Activated gamma-delta T cell treated with Interleukin-2 at 50 U/mL for 16 hours (primary cell): ENCODE measurements at places on chromosomes 11 and 22.

DNA sequence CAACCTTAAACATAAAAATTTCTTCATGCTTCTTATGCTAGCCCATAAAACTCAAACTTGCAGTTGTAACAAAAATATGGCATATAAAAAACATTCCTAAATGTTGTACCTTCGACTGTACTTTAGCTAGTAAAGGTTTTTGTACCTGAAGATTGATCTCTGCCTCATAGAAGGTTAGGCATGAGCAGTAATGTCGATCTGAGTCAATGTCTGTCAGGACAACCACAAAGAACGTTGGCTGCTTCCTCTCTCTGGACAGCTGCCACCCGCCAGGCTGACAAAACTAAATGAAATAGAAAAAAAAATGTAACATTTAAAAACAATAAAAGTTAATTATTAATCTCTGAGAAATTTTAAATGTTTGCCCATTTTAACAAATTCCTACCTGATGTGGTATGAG, 251.3 kb downstream of the SBF2 start:
- no peak for DNase-seq

DNA sequence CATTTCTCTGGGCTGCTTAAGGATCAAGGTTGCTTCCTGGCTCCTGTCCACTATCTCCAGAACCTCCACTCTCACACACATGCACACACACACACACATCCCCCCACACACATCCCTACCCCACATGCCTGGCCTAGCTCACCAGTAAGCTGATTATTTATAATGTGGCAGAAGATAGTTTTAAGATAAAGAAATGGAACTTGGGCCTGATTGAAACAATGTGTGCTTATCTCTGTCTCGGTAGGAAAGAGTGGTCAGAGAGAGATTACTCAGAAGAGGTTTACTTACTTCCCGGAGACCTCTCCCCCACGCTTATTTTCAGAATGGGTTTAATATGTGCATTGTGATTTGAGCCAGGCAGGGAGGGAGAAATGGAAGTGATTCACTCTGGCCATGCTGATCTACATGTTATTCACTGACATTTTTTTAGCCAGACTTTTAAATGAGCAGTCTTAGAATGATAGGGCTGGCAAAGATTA, 422.4 kb downstream of the TENM4 start:
- DNase-seq, result no peak

DNA sequence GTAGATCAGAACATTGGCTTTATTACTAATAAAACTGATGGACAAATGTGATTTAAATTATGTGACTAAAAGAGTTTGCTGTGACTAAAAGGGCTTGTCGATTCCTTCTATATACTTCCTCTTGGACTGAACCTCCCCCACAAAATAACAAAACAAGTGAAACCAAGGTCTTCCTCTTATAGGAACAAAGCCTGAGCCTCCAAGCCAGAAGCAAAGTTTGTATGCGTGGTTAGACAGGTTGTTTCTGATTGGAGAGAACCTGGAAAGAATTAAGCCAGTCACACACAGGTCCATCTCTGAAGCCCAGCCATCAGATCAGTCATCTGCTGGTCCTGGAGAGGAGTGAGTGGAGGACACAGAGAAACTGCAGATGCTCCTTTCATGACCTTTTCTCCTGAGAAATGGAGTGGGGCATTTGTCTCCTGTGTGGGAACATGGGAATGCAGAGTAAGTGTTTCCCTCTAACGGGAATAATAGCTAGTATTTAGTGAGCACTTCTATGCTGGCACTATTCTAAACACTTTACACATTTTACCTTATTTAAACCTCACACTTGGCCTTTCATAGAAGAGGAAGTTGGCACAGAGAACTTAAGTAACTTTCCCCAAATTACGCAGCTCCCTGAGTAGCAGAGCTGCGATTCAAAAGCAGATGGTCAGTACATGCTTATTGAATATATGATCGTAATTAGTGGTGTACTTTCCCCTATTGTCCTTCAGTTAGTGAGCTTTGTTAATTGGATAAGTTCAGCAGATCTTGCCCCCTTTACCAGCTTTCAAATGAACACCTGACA, 77.1 kb downstream of the UVRAG start:
- no peak for DNase-seq

GRCh38 chr11:118227865-118228785, 3.3 kb upstream of the JAML start:
- peak; percentile 37 for DNase-seq

DNA sequence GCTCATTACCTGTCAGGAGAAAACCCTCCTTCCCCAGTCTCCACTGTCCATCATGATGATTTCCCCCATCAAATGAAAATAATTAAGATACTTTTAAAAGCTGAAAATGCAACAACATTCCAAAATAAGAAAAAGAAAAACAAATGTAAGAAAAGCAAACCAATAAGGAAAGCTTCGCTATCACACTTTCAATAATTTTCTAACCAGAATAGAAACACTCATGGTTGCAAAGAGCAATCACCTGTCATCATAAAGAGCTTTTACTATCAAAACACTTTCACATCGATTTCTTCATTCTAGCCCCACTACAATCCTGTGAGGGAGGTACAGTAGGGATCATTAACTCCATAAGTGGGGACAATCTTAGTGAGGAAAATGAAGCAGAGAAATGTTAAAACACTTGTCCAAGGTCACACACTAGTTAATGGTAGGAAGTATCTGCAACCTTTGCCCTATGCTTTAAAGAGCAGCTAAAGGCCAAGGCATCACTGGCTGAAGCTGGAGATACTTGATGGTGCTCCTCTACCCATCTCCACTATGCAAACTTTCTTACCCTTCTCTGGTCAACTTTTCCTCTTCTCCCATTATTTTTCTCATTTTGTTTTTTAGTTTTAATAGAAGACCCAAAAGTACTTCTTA, 2.6 kb downstream of the RBM4B start:
- no peak for DNase-seq

- no peak for DNase-seq
Measured at GRCh38 chr22:50261615-50262459, at the start of gene MAPK12. Gene MAPK12 (minus strand): TSS chr22:50261683. CDS start chr22:50261509, 174 bp downstream.

- no peak for DNase-seq
Measured at GRCh38 chr11:72637926-72638325, 36.3 kb downstream of the PDE2A start.

DNA sequence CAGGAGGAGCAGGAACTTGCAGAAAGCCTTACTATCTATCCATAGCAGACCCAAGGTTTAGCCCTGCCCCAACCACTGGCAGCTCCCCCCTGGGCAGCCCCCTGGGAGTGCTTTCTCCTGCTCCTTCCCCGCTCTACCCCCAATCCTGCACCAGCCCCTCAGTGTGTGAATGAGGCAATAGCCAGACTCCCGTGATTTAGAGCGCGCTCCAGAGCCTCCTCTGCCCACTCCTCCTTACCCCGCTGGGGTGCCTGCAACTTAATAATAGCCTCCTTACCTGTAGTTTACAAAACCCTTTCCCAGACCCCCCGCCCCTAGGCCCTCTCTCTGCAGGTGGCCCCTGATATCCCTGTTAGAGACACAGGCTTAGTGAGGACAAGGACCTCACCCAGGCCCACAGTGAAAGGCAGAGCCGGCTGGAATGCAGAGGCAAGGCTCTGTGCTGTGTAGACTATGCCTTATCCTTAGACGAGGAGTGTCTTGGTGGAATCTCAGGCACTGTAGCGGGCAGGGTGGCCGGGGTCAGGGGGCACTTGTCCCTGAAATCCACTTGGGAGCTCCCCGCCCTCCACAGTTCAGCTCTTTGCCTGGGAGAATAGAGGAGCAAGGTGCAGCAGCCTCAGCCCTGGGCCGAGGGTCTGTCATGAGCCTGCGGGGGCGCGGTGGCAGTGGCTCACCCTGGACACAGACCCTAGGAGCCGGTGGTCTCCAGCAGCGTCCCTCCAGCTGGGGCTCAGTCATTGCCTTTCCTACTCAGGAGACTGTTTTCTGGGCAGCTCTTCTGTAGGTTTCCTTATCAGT, 4.3 kb upstream of the CARNS1 start:
- DNase-seq, result no peak

- no peak for DNase-seq
Measured at GRCh38 chr11:693887-694562, 997 bp downstream of the DEAF1 start.

- peak; percentile 57 for DNase-seq
Measured at GRCh38 chr11:73141309-73142127, 600 bp downstream of the FCHSD2 start.

- DNase-seq, result no peak
Measured at GRCh38 chr22:40519284-40519947, 117.1 kb downstream of the MRTFA start.

- no peak for DNase-seq
Measured at GRCh38 chr11:132960273-132961078, 571.8 kb downstream of the OPCML start.
